SJSA1 (cell line): ENCODE measurements at places on chromosomes 6 and 20. TPM values are rescaled to one million over a fixed set of nuclear protein-coding genes. Genes with fewer than 3 reads are reported as not detected.

Gene PSORS1C1
- total RNA-seq = 0.39 and 0.53 TPM in 2 replicates

Gene SMPD2
- 6.0 and 9.9 TPM in 2 replicates for total RNA-seq

GRCh38 chr6:51203504-51203903 is 384.8 kb downstream of the TFAP2B start:
- no peaks in the 10 kb centered on the region for H3K27me3 ChIP-seq
- H3K27ac ChIP-seq = no peak overlapping the region
- H3K36me3 ChIP-seq = no peaks in the 10 kb centered on the region
- H3K4me3 ChIP-seq = no peak overlapping the region
- no peaks in the 10 kb centered on the region for H3K4me1 ChIP-seq
- no peak for DNase-seq

- H3K4me3 ChIP-seq = no peak overlapping the region
- H3K36me3 ChIP-seq = peaks cover 11% of the 10 kb centered on the region
- no peaks in the 10 kb centered on the region for H3K27me3 ChIP-seq
- H3K27ac ChIP-seq = no peak overlapping the region
- 0 out of 2 replicates have a peak, but pooled peaks cover 3% of the 10 kb centered on the region for H3K4me1 ChIP-seq
Measured at GRCh38 chr20:57652606-57653545, 32.6 kb upstream of the ZBP1 start.

Gene BPIFB1
- not detected in 2 replicates for total RNA-seq

- no peaks in the 10 kb centered on the region for H3K4me1 ChIP-seq
- no peak overlapping the region for H3K27ac ChIP-seq
- no peak for DNase-seq
- peaks cover 31% of the 10 kb centered on the region for H3K27me3 ChIP-seq
- no peak overlapping the region for H3K4me3 ChIP-seq
Measured at GRCh38 chr20:63114693-63115311, 101.1 kb downstream of the YTHDF1 start.

DNA sequence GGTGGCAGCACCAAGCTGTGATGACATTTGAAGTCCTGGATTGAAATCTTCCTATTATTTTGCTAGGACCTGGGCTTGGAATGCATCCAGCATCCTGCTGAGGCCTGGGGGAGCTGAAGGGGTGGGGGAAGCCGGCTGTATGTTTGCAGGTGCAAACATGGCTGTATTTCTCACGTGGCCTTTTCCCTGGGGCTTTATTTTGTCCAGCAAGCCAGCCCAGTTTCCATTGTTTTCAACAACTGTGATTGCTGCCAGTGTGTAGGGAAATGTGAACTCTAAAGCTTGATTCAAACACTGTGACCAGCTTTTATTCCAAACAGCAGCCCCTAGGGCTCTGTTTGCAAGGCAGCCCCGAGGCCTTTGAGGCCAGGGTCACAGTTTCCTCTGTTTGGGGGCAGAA is 683.0 kb downstream of the DHX35 start:
- H3K27ac ChIP-seq = no peak overlapping the region
- H3K4me1 ChIP-seq = no peaks in the 10 kb centered on the region
- no peak overlapping the region for H3K4me3 ChIP-seq

DNA sequence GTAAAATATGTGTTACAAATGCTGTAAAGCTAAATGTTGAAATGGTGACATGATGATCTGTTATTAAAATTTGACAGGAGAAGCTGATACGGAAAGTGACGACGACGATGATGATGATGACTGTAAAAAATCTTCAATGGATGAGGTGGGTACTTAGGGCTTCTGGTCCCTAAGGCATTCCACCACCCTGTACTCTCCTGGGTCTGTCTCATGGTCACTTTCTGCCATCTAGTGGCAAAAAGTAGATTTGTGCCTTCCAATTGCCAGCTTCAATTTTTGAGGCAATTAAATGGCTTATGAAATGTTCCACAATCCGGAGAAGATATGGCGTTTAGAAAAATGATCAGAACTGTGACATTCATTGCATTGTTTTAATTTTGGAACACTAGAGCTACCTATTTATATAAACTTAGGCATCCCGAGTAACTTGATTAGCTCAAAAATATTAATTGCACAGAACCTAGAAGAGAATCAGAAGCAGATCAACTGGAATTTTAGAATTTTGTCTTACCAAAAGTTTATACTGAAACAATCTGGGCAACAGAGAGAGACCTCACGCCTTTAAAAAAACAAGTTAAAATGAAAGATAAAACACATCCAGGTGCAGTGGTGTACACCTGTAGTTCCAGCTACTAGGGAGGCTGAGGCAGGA is 346.5 kb upstream of the PLCB4 start:
- H3K4me1 ChIP-seq = no peaks in the 10 kb centered on the region
- no peak overlapping the region for H3K27ac ChIP-seq
- H3K36me3 ChIP-seq = no peaks in the 10 kb centered on the region
- H3K4me3 ChIP-seq = no peak overlapping the region

Gene PTCRA
- total RNA-seq = not detected in 2 replicates

Gene PI3
- not detected in 2 replicates for total RNA-seq

DNA sequence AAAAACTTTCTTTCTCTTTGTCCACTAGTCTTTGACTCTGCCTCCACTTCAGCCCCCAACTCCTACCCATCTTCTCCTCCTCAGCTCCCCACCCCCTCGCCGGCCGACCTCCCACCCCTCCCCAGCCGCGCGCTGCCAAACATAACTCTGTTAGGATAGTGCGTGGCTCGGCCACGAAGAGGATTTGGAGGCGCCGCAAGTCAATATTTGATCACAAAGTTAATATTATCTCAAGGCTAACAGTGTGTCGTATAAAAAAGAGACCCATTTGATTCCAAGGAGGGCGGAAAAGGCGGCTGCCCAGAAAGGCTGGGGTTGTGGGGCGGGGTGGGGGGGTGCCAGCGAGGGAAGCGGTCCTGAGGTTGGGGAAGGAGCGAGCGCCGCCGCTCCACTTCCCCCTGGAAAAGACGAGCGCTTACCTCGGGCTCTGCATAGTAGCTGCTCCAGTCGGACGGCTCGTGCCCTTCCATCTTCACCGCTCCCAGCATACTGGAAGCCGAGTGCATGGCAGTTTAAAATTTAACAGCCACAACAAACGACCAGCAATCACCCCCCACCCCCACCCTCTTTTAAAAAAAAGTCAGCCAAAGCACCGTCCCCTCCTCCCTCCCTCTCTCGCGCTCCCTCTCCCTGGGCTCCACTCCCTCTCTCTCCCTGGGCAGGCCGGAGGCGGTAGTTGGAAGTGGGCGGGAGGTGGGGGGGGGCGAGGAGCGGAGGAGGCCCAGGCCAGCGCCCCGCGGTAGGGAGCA is 425 bp downstream of the FOXA2 start:
- H3K4me1 ChIP-seq = peaks cover 29% of the 10 kb centered on the region
- peaks cover 33% of the 10 kb centered on the region for H3K36me3 ChIP-seq
- peaks cover 7% of the 10 kb centered on the region; the same call in 1 of the 2 replicates for H3K27me3 ChIP-seq

Gene OR5V1
- total RNA-seq = not detected in 2 replicates

DNA sequence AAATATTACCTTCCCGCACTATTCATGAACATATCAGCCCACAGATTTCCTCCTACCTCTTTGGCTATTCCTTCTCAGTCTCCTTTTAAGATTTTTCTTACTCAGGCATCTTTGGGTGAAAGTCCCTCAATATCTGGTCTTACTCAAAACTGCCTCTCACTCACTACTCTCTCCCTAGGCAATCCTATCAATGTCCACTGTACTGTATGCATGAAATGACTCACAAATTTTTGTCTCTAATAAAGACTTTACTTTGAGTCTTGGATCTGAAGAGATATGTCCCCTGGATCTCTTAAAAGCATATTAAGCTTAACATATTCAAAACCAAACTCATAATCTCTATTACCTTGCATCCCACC is 24.4 kb downstream of the IL22RA2 start:
- DNase-seq = no peak
- no peaks in the 10 kb centered on the region; the same call in 1 of the 2 replicates for H3K27me3 ChIP-seq
- no peak overlapping the region for H3K27ac ChIP-seq
- no peak overlapping the region for H3K4me3 ChIP-seq
- H3K36me3 ChIP-seq = no peaks in the 10 kb centered on the region
- no peaks in the 10 kb centered on the region for H3K4me1 ChIP-seq

DNA sequence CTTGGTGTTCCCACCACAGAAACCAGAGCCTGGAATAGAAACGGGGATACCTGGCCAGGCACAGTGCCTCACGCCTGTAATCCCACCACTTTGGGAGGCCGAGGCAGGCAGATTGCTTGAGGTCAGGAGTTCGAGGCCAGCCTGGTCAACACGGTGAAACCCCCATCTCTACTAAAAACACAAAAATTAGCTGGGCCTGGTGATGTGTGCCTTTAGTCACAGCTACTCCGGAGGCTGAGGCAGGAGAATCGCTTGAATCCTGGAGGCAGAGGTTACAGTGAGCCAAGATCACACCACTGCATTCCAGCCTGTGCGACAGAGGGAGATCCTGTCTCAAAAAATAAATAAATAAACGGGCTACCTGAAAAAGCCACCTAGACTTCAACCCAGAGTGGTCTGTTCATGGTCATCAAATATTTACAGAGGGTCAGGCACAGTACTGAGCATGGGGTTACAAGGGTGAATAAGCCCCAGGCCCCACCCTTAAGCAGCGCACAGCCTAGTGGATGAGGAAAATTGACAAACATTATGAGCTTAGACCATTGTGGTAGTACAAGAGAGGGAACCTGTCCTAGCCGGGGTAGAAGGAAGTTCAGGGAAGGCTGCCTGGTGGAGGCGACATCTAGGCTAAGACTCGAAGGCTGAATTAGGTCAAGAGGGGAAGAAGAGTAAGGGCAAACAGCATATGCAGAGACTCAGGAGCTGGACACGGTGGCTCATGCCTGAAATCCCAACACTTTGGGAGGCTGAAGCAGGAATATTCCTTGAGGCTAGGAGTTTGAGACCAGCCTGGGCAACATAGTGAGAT is 7.2 kb upstream of the PCIF1 start:
- no peak overlapping the region for H3K27ac ChIP-seq
- H3K36me3 ChIP-seq = no peaks in the 10 kb centered on the region
- no peak for DNase-seq

- no peaks in the 10 kb centered on the region for H3K27me3 ChIP-seq
- peaks cover 5% of the 10 kb centered on the region; the same call in 1 of the 2 replicates for H3K36me3 ChIP-seq
- no peak for DNase-seq
- H3K4me1 ChIP-seq = peaks cover 10% of the 10 kb centered on the region; the same call in 1 of the 2 replicates
- H3K27ac ChIP-seq = no peak overlapping the region
Measured at GRCh38 chr20:25191689-25192088, 3.8 kb upstream of the ENTPD6 start.

- no peaks in the 10 kb centered on the region for H3K27me3 ChIP-seq
- H3K27ac ChIP-seq = no peak overlapping the region
- peaks cover 15% of the 10 kb centered on the region for H3K4me1 ChIP-seq
- no peak for DNase-seq
- no peak overlapping the region for H3K4me3 ChIP-seq
- H3K36me3 ChIP-seq = no peaks in the 10 kb centered on the region
Measured at GRCh38 chr20:57943950-57944349, 234.1 kb upstream of the PMEPA1 start.

DNA sequence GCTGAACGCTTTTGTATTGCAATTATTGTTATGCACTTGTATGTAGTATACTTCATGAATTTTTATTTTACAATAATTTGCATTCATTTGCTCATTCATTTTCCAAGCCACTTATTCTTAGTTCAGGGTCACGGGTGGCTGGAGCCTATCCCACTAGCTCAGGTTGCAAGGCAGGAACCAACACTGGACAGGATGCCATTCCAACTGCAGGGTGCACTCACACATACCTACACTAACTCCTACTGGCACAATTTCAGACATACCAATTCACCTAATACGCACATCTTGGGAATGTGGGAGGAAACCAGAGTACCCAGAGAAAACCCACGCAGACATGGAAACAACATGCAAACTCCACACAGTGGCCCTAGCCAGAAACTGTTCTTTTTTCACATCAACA is 61.8 kb downstream of the LMBRD1 start:
- H3K36me3 ChIP-seq = no peaks in the 10 kb centered on the region
- no peaks in the 10 kb centered on the region for H3K27me3 ChIP-seq
- no peak for DNase-seq

DNA sequence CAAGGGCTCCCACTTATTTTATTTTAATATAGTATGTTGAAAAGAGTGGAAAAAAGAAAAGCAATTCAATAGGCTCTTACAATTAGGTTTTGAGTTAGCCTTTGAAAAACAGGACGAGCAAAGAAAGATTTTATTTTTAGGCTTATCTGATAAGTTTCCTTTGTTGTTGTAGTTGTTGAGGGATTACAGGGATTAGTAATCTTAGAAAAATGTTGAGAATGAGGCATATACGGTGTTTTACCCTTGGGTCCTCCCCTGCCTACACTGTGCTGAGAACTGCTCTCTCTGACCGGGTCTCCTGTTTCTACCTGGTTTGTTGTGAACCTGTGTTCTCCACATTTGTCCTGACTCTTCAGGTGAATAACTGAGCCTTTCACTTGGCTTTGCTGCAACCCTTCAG is 16.7 kb downstream of the TRAPPC3L start:
- H3K4me3 ChIP-seq = no peak overlapping the region
- peaks cover 35% of the 10 kb centered on the region for H3K4me1 ChIP-seq
- DNase-seq = no peak
- H3K36me3 ChIP-seq = no peaks in the 10 kb centered on the region
- peaks cover 5% of the 10 kb centered on the region; the same call in 1 of the 2 replicates for H3K27me3 ChIP-seq
